HFFc6 (cell line): ENCODE measurements at places on chromosomes 13 and 19.
A peak's percentile ranks its signal among the peaks of the same experiment; 100 is the strongest.

- DNase-seq: no peak
These were observed 5.8 kb upstream of the OPA3 start for GRCh38 chr19:45590300-45591003.

GRCh38 chr19:54518844-54519243, 16.2 kb downstream of the LAIR2 start:
- no peak for DNase-seq

DNA sequence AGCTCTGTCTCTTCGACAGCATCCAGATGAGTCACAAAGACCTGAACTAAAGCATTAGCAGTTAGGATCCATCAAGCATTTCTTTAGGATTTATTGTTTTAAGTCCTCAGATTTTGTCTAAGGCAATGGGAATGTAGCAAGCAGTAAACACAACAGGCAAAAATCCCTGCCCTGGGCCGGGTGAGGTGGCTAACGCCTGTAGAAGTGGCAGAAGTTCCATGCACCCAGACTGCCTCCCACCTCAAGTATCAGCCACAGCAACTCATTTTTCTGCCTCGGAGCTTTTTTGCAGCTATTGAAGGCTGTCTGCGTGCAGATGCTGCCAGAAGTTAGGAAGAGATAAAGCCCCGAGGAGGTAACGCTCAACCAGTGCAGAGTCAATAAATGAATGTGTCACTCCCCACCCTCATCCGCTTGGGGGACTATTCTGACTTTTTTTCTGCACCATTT, 47.1 kb upstream of the MRI1 start:
- peak; percentile 58 for DNase-seq

GRCh38 chr13:39788102-39788501, 132.6 kb downstream of the COG6 start:
- no peak for DNase-seq

DNA sequence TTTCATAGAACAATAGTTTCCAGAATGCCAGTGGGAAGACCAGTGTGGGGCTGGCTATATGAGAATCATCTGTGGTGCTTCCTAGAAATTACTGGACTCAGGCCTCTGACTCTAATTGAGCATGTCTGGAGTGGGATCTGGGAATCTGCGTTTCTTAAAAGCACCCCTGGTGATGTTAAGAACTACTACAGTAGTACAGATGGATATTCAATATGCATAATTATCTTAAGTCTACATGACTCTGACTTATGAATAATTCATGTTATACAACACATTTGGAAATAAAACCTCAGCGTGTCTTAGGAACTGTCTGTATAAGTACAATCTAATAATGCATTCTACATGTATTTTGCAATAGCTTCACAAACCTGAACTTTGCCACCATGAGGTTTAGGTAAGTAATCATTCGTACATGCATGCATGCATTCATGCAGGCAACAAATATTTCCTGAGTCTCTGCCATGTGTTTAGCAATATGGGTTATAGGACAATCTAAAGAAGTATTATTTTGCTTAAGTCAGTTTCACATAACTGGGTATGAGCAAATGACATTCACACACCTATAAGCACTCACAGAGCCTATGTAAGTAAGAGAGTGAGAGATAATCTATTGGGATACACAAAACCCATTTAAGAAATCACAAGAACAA, 62.0 kb downstream of the EPSTI1 start:
- DNase-seq: no peak
